ENCODE measurements at places on chromosomes 16 and 17.

GRCh38 chr16:50812876-50813466, 71.1 kb downstream of the CYLD start:
- no peak for DNase-seq

GRCh38 chr16:49918257-49918656, 62.3 kb upstream of the ZNF423 start:
- DNase-seq, result no peak

- DNase-seq, result no peak
Observed at GRCh38 chr16:56923481-56924091, 8.4 kb upstream of the HERPUD1 start.

- no peak for DNase-seq
Observed at GRCh38 chr17:48854774-48855476, 24.1 kb downstream of the CALCOCO2 start.

DNA sequence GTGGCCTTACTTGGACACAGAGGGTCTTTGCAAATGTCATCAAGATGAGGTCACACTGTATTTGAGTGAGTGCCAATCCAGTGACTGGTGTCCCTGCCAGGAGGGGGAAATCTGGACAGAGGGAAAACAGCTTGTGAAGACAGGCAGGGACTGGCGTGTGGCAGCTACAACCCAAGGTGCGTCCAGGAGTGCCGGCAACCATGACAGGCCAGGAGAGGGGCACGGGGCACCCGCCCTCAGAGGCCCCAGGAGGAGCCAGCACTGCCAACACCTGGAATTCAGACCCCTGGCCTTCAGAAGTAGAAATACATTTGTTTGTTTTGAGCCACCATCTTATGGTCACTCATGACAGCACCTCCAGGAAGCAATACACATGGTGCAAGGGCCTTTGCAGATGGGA, 225.7 kb downstream of the CPPED1 start:
- no peak for DNase-seq

Measured in T follicular helper cell (primary cell).